ENCODE measurements at places on chromosomes 16 and 17.

GRCh38 chr16:89993971-89994370, 25.3 kb downstream of the DBNDD1 start:
- no peak for DNase-seq

DNA sequence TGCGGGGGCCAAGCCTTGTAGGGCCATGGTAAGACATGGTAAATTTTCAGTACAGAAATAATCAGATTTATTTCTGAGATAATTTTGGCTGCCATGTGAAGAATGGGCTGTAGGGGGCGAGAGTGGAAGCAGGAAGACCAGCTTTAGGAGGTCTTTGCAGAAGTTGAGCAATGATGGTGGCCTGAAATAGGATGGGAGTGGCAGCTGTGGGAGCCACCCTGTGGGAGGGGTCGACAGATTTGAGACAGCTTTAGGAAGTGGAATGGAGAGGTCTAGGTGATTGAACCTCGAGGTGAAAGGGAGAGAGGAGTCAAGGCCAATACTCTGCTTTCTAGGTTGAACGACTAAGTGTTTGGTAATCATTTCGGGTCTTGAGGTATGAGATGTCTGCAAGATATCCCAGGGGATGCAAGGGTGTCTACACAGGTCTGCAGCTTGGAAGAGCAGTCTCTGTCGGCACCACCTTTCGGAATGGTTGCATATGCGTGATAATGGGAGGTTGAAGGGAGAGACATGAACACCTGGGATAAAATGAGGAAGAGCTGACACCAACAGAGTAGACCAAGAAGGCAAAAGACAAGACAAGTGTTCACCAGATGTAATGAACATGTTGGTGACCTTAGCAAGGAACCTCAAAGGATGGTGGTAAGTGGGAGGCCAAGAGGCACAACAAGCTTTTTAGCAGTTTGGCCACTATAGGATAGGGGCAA, 4.2 kb upstream of the ATXN7L3 start:
- peak; percentile 72 for DNase-seq

DNA sequence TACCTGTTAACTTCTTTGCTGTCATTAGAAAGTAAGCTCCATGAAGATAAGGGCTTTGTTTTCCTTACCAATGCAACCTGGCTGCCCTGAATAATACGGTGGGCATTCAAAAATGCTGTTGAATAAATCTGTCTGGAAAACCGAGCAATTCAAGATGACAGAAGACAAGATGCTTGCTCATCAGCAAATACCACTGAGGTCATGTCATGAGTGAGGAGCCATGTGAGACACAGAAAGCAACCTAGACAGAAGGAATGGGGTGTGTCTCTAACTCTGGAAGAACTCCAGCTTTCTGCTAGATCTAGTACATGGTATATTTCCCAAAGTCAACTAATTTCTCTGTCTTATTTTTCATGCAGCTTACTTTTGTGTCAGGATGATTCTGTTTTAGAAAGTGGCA, 64.2 kb downstream of the STH start:
- peak; percentile 81 for DNase-seq

- DNase-seq, result no peak
Measured at GRCh38 chr16:63201851-63202250, 1165.6 kb upstream of the CDH8 start.

- DNase-seq, result no peak
Measured at GRCh38 chr17:64635647-64636305, 26.3 kb downstream of the SMURF2 start.

GRCh38 chr16:16019488-16019887, 70.1 kb downstream of the ABCC1 start:
- DNase-seq, result peak; percentile 77

- DNase-seq, result peak; percentile 90
Measured at GRCh38 chr17:37490638-37491614, 1.2 kb downstream of the DUSP14 start.

- no peak for DNase-seq
Measured at GRCh38 chr17:77264617-77265230, 124.0 kb downstream of the SEC14L1 start.

- DNase-seq, result peak; percentile 33
Measured at GRCh38 chr17:15278924-15279477, 13.9 kb upstream of the PMP22 start.

DNA sequence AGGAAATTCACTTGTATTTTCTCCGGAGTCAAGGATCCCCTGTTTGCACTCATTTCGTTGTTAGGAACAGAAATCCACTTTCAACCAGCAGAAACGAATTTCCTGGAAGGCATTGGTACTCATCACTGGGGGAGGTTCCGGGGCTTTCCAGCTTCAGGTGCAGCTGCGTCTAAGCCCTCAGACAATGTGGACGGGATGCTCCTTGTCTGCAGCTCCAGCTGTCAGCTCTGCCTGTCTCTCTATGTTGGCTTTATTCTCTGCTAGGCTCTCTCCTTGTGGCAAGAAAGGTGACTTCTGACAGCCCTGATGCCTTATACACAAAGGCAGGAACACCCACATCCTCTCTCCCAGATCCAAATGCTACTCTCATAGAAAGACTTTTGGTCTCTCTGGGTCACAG, 183.9 kb upstream of the HSBP1 start:
- no peak for DNase-seq

DNA sequence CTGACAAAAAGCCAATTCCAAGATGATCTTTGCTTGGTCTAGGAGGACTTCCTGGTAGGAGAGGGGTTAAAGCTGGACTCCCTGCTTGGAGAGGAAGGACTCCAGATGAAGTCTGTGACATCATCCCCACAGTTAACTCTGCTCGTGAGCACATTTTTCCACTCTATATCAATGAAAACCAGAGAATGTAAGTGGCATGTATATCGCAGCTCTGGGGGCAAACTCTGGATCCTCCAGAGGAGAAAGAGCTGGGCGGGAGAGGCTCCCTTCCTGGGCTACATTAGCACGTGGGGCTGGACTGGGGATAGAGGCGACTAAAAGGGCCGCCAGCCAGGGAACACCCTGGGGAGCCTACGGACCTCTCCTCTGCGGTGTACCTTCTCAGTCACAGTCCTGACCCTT, 34.1 kb downstream of the HIC1 start:
- no peak for DNase-seq

- DNase-seq, result no peak
Measured at GRCh38 chr17:48594538-48595277, 1.1 kb upstream of the HOXB5 start.

DNA sequence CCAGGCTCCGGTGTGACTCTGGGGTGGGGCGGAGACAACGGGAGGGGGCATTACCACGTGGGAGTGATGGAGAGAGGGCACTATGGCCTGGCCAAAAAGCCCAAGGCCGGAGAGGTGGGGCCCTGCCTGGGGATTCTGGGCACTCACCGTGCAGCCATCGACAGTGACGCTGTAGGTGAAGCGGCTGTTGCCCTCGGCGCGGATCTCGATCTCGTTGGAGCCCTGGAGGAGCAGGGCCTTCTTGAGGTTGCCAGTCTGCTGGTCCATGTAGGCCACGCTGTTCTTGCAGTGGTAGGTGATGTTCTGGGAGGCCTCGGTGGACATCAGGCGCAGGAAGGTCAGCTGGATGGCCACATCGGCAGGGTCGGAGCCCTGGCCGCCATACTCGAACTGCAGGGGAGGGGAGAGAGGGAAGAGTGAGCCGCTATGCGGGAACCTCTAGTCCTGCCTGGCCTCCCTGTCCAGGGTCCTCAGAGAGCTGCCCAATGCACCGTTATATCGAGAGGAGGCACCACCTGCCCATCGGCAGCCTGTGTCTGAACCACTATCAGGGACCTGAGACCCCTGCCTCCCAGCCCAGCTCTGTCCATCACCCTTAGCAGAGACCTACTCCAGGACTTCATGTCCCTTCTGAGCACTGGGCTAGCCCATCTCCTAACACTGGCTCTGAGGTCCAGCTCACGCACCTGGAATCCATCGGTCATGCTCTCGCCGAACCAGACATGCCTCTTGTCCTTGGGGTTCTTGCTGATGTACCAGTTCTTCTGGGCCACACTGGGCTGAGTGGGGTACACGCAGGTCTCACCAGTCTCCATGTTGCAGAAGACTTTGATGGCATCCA, 15.6 kb downstream of the COL1A1 start:
- no peak for DNase-seq

DNA sequence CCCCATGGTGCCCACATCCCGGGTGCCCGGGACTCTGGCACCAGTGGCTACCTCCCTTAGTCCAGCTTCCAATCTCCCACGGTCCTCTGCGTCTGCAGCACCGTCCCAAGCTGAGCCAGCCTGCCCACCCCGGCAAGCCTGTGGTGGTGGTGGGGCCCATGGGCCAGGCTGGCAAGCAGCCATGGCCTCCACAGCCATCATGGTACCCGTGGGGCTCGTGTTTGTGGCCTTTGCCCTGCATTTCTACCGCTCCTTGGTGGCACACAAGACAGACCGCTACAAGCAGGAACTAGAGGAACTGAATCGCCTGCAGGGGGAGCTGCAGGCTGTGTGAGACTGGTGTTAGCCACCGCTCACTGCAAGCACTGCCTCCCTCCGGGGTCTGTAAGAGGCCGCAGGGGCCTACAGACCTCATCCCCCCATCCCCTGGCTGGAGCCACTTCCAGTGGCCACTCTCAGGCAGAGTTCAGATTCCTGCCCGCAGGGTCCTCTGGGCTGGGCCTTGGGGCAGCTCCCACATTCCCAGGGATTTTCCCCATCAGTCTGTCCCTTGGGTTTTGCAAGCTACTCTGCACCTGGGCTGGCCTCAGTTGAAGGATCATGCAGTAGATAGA, 3.9 kb upstream of the SETD1A start:
- DNase-seq, result peak; percentile 82

- no peak for DNase-seq
Measured at GRCh38 chr16:65702707-65703402, 581.0 kb upstream of the CDH11 start.

DNA sequence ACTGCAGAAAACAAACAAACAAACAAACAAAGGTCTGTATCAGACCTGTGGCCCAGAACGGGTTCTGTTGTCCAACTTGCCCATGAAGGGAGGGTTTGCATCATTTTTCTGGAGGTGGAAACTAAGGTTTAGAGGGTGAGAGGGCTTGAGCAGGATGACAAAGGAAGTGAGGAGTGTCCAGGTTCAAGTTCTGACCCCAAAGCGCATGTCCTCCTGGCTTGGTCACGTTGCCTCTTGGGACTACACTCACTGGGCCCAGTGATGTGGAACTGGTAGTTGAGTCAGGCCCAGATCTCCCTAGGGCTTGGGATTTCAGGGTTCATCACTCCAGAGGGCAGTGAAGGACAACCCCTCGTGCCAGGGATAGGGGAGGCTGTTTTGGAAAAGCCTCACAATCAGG, 1.8 kb downstream of the SREBF1 start:
- DNase-seq, result peak; percentile 63

- DNase-seq, result no peak
Measured at GRCh38 chr17:77565166-77565565, 393.3 kb upstream of the TNRC6C start.

GRCh38 chr17:36931697-36932382, 5.4 kb upstream of the LHX1 start:
- DNase-seq, result no peak

DNA sequence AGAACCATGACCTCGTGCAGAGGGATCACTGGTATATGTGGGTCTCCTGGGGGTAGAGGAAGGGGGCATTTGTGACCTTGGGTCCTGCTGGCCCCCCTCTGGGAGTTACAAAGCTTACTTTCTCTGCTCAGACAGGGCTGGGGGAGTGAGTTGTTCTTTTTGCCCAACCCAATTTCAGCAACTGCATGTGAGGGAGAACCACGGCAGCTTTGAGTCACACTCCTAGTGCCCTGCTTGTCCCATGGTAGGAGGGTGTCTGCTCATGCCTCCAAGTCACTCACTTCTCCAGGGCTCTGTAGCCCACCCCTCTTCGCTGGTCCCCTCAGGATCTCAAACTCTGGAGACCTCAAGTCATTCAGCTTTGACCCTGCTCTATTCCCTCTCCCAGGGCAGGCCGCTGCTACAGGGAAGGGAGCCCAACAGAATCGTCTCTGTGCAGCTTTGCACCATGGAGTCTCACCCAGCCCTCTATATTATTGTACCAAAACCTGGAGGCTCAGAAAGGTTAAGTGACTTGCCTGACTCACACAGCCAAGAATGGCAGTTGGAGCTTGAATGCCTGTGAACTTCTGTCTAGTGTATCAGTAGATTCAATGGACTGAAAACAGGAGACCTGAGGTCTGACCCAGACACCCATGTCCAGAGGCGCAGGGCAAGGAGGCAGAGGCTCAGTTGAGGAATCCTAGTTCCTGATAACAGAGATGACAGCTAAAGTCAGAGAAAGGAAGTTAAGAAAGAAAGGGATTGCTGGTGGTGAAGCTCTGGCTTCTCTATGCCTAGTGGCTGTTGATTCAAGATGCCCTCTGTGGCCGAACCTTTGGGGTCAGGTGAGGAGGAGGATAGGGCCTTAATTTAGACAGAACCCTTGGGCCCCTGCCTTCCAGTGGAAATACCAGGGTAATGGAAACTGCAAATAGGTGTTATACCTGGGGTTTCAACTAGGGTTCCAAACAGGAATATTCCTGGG, 14.6 kb upstream of the ETV4 start:
- no peak for DNase-seq

DNA sequence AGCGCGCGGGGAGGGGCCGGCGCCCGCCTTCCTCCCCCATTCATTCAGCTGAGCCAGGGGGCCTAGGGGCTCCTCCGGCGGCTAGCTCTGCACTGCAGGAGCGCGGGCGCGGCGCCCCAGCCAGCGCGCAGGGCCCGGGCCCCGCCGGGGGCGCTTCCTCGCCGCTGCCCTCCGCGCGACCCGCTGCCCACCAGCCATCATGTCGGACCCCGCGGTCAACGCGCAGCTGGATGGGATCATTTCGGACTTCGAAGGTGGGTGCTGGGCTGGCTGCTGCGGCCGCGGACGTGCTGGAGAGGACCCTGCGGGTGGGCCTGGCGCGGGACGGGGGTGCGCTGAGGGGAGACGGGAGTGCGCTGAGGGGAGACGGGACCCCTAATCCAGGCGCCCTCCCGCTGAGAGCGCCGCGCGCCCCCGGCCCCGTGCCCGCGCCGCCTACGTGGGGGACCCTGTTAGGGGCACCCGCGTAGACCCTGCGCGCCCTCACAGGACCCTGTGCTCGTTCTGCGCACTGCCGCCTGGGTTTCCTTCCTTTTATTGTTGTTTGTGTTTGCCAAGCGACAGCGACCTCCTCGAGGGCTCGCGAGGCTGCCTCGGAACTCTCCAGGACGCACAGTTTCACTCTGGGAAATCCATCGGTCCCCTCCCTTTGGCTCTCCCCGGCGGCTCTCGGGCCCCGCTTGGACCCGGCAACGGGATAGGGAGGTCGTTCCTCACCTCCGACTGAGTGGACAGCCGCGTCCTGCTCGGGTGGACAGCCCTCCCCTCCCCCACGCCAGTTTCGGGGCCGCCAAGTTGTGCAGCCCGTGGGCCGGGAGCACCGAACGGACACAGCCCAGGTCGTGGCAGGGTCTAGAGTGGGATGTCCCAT, 232.8 kb downstream of the SEC14L1 start:
- DNase-seq, result no peak

GRCh38 chr16:70689035-70689969, 3.4 kb upstream of the MTSS2 start:
- no peak for DNase-seq

DNA sequence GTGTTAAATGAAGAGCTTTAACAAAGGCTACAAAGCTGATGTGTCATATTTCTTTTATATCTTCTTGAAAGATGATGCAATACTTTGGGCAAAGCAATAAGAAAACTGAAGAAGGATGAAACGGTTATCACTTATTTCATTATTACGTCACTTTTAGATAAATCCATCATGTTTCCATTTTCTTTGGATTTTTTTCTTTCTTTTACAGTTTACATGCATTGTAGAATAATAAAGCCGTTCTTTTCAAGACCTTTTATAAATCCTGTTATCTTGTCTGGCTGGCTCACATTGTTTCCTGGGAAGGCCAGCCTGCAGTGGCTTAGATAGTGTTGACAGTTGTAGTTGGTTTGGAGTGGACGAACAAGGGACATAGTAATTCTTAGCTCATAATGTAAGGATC, 28.9 kb downstream of the TANC2 start:
- no peak for DNase-seq

- no peak for DNase-seq
Measured at GRCh38 chr17:76903631-76904030, 35.4 kb downstream of the MGAT5B start.

All from ACHN (cell line).